NCI-H2081 treated with DMSO at 0.1 percent for 48 hours (cell line): ENCODE measurements at places on chromosomes 16 and 17.

DNA sequence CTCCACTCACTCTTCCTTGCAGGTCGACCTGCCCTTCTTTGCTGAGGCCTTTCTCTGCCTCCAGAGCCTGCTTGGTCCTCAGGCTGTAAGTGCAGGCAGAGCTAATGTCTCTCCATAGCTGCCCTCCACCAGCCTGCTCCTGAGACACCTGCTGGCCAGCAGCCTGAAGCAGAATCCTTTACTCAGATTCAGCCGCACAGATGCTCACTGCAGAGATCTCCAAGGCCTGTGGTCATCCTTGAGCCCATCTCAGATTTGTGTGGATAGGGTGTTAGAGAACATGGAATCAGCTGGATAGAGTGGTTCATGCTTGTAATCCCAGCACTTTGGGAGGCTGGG, 11.5 kb downstream of the DEXI start:
- DNase-seq, result no peak

- DNase-seq, result no peak
These were observed 120.2 kb upstream of the XYLT1 start for GRCh38 chr16:17590711-17591654.

GRCh38 chr17:57485566-57485865, 229.2 kb downstream of the MSI2 start:
- DNase-seq, result no peak

GRCh38 chr16:84931506-84931905, 79.8 kb downstream of the ZDHHC7 start:
- no peak for DNase-seq

- DNase-seq, result no peak
These were observed 112.1 kb downstream of the BANP start for GRCh38 chr16:88063211-88063773.

DNA sequence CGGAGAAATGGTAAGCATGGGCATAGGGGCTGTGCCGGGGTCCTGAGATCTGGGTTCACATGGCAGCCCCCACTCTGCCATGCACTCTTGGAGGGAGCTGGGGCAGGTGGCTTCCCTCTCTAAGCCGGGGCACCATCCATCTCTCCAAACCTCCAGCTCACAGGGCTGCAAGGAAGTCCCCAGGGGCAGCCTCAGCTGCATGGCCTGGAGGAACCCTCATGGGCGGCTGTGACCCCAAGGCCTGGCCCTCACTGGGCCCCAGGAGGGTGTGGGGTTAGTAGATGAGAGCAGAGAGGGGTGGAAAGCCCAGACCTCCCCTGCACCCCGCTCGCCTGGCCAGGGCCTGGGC, 2.6 kb downstream of the CTRB2 start:
- no peak for DNase-seq

DNA sequence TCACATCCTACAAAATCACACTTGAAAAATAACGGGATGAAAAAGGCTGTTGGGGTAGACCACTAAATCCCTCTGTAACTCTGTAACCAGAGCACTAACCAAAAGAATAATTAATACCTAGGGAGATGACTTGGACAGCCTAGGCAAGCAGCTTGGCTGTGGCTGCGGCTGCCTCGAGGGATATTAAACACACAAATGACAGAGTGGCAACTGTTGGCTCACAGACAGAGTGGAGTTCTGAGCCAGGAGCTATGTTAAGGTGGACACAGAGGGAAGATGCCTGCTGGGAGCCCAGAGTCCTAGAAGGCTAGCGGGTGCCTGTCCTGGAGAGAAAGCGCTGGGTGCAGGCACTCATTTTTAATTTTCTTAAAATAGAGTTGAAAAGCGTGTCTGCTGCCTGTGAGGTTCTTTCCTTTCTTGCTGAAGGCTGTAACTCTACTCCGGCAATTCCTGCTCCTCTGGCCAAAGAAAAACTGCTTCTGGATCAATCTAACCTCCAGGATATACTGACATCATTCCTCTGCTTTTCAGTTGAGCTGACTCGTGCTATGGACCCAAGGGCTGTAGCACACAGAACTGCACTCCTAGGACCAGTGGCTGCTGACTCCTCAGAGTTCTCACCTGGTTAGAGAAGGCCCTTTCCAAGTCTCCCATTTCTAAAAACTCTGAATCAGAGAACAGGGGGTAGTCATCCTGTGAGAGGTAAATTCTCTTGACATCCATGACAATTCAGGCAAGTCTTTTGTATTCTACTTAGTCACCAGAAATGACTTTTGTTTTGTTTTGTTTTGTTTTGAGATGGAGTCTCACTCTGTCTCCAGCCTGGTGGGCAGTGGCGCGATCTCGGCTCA, 147.9 kb downstream of the STX8 start:
- DNase-seq, result no peak

GRCh38 chr17:76643553-76644148, at the start of gene ST6GALNAC1:
Gene ST6GALNAC1, minus strand, starts transcription at chr17:76643757. Its CDS starts 119 bp downstream, at chr17:76643638.
- DNase-seq, result no peak

GRCh38 chr16:69131167-69131838, 1.1 kb downstream of the CHTF8 start:
- DNase-seq, result no peak

DNA sequence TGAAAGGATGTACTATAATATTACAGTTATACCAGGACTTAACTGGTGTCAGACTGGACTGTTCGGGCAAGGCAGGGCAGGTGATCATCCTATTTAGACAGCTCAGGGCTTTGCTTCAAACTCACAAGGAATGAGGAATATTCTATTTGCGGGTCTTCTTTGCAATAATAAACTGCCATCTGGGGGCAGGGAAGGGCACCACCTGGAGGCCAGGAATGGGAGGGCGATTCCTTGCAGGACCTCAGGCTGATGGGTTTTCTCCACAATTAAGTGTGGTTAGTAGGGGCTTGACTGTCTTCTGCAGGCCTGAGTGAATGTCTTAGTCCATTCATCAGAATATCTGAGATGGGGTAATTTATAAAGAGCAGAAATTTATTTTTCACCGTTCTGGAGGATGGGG, 424.1 kb downstream of the CA10 start:
- DNase-seq, result no peak

GRCh38 chr17:72053036-72053435, 67.8 kb upstream of the SOX9 start:
- DNase-seq, result no peak

GRCh38 chr16:57147381-57148221, 38.2 kb downstream of the PSME3IP1 start:
- DNase-seq, result no peak

- no peak for DNase-seq
These were observed 75.4 kb downstream of the RTN4RL1 start for GRCh38 chr17:1949754-1950153.

- no peak for DNase-seq
These were observed 15.3 kb downstream of the KSR1 start for GRCh38 chr17:27471321-27472269.

GRCh38 chr16:86512860-86513470, 2.6 kb downstream of the FOXF1 start:
- no peak for DNase-seq

GRCh38 chr16:67311607-67312488, 14.7 kb downstream of the KCTD19 start:
- DNase-seq, result no peak

GRCh38 chr17:36645422-36645821, 44.0 kb downstream of the MRM1 start:
- no peak for DNase-seq

- DNase-seq, result no peak
These were observed 22.6 kb upstream of the ITGA3 start for GRCh38 chr17:50033316-50033715.

DNA sequence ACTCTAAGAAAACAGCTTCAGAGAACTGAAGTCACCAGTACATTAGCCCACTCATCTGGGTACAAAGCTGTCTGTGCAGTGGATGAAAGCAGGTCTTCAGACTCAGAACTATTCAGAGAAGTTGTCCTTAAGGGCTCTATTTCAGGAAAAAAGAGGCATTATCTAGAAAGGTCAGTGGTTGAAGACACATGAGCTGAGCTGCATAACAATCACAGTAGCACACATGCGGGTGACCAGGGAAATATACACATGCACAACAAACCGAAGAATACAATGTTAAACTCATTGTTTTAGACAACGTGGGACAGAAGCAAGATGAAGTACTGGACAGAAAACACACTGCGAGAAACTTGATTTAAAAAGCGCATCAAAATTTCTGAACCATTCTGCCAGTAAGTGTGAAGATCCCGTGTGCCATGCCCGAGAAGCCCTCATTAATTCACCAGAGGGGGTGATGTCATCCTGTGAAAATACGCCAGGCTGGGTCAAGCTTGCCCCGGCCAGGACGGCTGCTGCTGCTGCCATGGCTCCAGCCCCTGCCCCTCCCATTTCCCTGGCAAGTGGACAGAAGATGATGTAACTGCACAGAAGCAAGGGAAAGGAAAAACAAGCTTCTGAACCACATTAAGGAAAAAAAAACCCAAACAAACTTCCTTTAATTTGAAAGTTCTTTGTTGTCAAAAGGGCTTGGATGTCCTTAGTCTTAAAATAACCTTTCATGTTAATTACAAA, 10.1 kb downstream of the DYNC1LI2 start:
- no peak for DNase-seq

DNA sequence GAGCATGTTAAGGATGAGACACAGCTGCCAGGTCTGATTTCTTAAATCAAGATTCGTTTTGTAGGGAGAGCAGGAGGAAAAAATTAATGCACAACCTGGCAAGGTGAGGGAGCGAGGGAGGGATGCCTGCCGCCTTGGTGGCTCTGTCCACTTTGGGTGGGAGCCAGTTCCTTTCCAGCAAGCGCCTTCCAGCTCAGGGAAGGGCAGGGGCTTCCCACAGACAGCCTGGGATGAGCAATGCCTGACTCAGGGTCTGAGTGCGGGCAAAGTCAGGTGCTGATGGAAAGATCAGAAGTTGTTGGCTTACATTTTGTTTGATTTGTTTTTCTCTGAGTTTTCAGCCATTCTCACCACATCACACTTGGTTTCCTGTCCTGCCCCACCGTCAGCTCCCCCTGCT, 220.7 kb downstream of the ENGASE start:
- no peak for DNase-seq

DNA sequence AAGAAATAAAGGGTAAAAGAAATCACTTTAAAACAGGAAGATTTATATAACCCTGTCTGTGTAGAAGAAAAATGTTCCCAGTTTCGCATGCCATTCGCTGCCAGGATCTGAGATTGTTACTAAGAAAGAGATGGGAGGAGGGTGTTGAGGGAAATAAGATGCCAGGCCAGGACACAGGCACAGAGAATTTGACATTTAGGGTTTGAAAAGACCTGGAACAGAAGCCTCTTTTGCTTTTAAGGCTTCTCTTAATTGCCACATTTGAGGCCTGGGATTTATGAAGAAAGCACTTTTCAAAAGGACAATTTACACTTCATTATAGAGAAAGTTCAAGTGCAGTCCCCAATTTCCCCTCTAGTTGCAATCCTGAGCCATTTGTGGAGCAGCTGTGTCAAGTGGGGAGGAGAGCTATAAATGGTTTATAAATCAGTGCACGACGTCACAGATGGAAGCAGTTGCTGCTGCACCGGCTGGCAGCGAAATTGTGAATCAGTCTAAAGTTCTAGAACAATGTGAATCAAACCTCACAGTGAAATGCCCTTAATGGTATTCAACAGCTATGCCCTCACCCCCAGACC, 26.5 kb upstream of the C16orf87 start:
- DNase-seq, result no peak

DNA sequence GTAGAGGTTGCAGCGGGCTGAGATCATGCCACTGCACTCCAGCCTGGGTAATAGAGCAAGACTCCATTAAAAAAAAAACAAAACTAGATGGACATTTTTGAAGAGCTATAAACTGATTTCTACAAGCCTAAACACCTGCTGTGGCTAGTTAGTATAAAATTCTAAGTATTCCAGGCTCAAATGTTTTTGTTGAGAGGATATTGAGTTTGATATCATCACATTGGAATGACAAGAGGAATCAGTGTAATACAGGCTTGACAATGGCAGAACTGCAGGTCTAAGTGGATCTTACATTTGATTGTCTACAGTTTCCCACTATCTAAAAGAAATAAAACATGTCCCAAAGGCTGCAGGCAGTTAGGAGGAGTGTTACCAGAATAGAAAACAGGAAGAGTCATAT, 23.9 kb upstream of the DLX3 start:
- DNase-seq, result no peak

DNA sequence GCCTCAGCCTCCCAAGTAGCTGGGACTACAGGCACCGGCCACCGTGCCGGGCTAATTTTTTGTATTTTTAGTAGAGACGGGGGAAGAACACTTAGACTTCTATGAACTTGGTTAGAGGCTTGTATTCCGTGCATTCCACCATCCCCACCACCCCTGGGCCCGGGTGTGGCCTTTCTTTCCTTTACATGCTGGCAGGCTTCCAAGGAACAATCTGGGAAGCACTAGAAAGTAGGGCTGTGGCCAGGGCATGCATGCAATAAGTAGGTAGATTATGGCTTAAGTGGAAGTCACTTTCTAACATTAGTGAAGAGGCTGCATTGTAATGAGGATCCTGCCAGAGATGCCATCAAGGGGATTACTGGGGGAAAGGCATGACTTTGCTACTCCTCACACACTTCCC, 171.6 kb downstream of the SHISA6 start:
- DNase-seq, result no peak

DNA sequence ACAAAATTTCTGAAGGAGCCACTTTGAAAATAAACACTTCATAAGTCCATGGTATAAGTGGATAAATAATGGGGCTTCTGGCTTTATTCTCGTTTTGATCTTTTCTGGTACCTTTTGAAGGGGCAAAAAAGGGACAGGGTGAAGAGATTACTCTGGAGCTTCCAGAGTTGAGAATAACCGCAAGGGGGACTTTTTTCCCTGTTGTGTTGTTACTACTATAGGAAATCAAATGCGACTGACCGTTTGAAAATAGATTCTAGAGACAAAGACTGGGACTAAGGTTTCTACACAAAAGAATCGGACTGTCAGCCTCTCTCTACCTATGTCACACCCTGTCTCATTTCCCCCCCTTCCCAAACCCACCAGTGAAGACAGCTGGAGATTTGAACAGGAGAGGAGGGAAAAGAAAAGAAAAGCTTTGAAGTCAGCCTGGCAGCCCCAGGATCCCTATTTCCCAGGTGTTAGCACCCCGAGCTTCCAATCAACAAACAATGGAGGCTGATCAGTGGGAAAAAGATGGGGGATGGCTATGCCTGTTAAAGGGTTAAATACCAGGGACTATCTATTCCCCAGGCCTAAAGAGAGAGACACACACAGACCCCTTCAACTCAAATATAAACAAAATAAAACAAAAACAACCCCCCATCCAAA, 8.4 kb downstream of the HOXB4 start:
- no peak for DNase-seq

DNA sequence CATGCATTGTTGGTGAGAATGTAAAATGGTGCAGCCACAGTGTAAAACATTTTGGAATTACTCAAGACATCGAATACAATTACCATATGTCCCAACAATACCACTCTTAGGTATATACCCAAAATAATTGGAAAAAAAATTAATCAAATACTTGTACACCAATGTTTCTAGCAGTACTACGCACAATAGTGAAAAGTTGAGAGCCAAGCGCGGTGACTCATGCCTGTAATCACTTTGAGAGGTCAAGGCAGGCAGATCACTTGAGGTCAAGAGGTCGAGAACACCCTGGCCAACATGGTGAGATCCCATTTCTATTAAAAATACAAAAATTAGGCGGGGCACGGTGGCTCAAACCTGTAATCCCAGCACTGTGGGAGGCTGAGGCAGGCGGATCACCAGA, 3.5 kb upstream of the MEIOC start:
- no peak for DNase-seq
